Heart right ventricle (tissue), 16 donors: ENCODE measurements at places on chromosomes 13 and 19. TPM values are rescaled to one million over a fixed set of nuclear protein-coding genes. Genes with fewer than 3 reads are reported as not detected.

The FARSA gene
- polyA plus RNA-seq: 23.2 TPM

The ZNF497 gene
- 0.33 TPM for polyA plus RNA-seq

The MUC16 gene
- not detected for polyA plus RNA-seq

The TNFSF13B gene
- polyA plus RNA-seq: 0.52 TPM

The LMTK3 gene
- 1.5 TPM for polyA plus RNA-seq
